ENCODE measurements at places on chromosomes 2 and 18.

GRCh38 chr2:29159125-29159524 is 43.9 kb downstream of the CLIP4 start:
- DNase-seq, result no peak

- DNase-seq, result no peak
Measured at GRCh38 chr2:119419065-119419464, 12.6 kb upstream of the TMEM37 start.

DNA sequence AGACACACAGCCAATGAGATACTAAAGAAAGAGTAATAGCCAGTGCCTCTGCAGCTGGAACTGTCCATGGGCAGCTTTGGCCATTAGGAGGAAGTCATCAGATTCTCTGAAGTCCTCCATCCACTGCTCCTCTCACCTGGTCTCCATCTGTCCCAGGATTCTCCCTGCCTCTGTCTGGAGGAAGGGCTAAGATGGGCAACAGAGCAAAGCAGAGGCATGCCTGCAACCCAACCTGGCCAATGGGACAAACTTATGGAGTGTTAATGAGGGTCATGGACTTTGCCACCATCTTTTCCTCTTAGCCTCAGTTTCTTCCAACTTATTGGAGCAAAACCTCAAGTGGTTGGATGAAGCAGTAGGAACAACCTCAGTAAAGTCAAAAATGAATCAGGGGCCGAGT is 91.5 kb upstream of the SIX3 start:
- DNase-seq, result no peak

- no peak for DNase-seq
Measured at GRCh38 chr18:58367425-58368140, 261.3 kb downstream of the ALPK2 start.

DNA sequence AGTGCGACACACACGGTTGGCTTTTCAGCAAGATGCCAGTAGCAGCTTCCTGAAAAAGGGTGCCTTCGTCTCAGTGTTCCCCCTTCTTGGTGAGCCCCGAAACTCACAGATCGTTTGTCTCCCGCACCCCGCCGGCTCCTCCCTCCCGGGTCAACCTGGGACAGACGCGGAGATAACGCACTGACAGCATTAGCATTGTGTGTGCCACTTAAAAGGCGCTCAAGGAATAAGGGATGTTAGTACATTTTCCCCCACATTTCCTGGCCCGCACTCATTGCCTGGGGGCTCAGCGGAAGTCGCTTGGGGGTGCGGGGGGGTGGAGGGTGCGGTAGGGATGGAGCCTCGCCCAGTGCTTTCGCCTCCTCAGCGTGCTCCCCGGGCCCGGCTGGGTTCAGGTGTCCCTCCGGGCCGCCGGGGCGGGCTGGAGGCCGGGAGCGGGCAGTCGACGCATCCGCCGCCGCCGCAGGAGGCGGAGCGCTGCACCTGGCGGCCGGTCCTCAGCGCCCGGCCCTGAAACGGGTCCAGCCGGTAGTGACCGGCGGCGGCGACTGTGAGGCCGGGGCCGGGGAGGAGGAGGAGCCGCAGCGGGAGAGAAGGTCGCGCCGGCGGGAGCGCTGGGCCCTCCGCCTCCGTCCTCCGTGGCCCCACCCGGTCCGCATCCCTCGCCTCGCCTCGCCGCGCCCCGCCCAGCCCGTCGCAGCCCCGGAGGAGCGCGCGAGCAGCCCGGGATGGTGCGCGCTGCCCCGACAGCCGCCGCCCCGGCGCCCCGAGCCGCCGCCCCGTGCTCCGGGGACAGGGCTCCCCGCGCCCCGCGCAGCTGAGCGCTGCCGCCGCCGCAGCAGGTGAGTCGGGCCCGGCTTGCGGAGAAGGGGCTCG is at the start of gene MFSD6:
TSS of gene MFSD6 (plus strand) at position 694 of the 876 bp plus-strand sequence. CDS start 27,675 bp downstream, outside the sequence.
- peak; percentile 39 for DNase-seq

DNA sequence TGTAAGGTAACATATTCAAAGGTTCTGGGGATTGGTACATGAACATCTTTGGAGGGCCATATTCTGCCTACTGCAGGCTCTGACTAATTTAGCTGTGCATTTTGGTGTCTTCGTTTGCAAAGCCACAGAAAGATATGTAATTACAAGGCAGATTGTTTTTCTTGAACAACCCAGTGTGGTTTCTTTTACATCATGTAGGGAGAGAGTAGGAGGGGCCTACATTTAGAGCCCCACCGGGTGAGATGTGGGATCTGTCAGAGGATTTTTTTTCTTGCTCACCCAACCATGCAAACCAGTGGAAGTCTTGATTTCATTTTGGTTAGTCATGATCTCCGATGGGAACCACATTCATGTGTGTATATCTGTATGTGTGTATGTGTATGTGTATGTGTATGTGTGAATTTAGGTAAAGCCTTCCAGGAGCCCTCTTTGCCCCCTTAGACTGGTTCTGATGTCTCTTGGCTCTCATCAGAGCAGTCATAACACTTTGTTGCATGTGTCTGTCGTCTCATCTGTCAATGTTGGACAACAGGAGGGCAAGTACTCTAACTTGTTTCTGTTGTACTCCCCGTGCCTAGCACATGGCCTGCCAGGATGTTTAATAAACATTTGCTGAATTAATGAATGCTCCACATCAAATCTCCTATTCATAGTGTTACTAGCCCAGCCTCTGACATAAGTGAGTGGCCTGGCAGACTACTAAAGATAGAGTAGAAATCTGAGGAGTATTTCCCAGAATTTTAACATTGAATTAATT is 239.9 kb downstream of the MTX2 start:
- peak; percentile 5 for DNase-seq

DNA sequence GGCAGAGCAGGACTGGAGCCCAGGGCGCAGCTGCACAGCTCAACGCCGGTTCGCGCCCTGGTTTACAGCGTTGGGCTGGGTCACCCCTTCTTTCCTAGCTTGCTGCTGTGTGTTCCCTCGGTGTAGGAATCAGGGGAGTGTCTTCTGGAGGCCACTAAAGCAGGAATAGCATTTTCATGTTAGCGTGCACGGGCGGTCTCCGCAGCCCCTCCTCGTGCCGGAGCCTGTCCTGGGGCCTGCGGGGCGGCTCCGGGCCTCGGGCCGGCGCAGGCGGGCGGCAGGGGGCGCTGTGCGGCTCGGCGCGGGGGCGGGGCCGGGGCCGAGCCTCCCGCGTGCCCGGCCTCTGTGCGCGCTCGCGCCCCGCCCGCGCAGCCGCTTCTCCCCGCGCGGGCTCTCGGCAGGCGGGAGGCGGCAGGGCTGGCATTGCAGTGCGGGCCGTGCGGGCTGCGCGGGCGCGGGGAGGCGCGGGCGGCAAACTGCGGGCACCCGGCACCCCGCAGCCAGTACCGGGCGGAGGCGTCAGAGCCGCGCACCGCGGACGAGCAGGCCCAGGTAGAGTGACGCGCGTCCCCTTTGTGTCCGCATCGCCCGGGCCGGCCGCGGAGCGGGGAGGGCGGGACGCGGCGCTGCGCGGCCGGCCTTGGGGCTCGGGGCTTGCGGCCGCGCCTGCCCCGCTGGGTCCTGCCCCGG is at the start of gene RNF144A:
TSS of gene RNF144A (plus strand) at position 342 of the 690 bp plus-strand sequence. CDS start 79,515 bp downstream, outside the sequence.
- DNase-seq, result peak; percentile 64

- no peak for DNase-seq
Measured at GRCh38 chr2:159125858-159126257, 157.4 kb downstream of the TANC1 start.

DNA sequence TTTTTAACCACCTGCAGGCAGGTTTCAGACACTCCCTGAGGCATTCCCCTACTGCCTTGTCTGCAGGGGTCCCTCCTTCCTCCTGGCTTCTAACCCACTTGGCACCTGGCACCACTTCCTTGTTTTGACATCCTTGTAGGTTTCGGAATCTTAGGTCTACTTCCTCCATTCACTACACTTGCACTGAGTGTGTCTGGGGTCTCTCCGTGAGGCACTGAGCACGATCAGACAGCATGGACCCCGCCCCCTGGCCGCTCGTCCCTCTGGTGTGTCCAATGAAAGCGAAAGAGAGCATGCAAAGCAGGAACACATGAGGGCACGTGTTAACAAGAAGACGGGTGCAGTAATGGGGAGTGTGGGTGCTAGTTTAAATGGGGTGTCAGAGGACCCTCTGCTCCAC is 63.8 kb downstream of the HAUS1 start:
- DNase-seq, result no peak

- DNase-seq, result no peak
Measured at GRCh38 chr2:43424262-43425207, 171.3 kb downstream of the THADA start.

DNA sequence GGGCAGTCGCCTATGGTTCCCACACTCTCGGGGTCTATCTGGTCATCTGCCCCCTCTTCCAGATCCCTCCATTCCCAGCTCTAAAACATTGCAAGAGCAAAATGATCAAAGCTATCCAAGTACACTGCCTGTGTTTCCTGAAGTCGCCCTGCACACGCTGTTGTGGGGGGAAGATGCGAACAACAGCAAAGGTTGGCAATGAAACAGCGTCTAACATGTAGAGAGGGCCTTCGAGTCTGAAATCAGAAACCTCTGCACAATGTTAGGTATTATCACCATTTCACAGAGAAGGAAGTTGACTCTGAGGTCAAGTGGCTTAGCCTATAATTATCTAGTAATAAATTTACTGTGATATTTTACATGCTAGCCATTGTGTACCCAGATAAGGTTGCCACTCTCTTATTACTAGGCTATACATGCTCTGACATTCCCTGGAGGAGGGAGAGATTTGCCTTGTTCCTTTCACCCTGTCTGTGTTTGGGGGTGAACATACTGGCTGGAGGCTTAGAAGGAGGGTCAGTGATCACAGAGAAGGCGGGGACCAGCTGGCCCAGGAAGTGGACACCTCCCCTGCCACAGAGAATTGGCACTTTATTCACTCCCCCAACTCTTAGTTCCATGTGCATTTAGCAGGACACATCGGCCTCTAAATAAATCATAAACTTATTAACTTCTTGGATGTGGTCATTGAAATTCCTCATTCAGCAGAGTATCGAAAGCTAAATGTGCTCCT is 36.8 kb downstream of the KCTD1 start:
- DNase-seq, result no peak

DNA sequence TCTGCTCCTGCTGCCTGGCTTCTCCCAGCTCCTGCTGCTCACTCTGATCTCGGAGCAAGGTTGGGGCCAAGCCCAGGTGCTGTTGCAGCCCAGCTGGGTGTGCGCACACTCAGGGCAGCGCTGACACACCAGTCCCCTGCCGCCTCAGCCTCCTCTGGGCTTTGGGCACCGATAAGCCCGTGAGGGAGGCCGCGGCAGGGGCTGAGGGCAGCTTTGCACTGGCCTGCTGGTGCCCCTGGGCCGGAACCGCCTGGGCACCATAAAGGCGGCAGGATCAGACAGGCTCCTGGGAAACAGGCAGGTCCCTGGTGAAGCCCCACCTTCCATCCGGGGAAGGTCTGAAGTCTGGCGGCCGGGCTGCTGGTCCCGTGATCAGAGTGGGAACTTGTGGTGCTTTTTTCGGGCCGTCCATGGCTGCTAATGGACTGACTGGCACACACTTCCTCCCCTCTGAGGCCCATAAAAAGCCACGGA is 14.1 kb upstream of the EML6 start:
- no peak for DNase-seq

- DNase-seq, result no peak
Measured at GRCh38 chr2:213187386-213187785, 36.0 kb upstream of the IKZF2 start.

DNA sequence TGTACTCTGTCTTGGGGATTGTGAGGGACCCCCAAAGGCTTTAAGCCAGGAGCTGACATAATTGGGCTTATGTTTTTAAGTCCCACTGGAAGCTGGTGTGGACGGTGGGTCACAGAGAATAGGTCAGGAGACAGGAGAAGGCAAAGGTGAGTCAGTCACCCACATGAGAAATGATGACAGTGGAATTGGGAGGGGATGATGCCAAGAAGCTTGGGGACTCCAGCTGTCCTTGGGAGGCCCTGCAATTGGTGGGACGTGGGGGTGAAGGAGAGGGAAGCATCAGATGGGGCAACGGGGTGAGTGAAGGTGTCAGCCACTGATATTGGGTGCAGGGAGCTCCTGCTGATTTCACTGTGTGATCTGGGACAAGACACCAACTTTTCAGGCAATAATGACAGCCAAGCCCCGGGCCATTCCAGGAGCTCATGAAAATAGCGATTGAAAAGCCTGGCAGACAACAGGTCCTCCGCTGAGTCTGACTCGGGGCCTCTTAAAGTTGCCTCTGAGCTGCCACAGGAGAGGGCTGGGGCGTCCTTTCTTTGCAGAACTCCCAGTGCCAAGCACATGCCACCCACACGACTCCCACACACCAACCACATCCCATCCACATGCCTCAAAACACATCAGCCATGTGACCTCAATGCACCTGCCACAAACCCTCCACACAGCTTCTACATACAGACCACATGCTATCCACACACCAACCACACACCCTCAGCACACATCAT is 13.4 kb downstream of the TNS1 start:
- DNase-seq, result no peak

DNA sequence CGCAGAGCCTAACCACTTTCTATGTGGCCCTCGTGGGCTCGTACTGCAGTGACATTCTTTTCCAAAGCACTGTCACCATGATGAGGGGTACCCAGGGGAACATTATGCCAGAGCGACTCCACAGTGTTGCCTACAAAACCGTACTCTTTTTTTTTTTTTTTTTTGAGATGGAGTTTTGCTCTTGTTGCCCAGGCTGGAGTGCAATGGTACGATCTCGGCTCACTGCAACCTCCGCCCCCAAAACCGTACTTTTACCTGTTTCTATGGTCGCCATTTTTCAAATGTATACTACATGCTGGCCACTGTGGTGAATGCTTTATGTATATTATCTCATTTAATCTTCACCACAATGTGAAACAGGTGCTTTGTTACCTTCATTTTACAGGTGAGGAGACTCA is 4.3 kb downstream of the PLEK start:
- no peak for DNase-seq

DNA sequence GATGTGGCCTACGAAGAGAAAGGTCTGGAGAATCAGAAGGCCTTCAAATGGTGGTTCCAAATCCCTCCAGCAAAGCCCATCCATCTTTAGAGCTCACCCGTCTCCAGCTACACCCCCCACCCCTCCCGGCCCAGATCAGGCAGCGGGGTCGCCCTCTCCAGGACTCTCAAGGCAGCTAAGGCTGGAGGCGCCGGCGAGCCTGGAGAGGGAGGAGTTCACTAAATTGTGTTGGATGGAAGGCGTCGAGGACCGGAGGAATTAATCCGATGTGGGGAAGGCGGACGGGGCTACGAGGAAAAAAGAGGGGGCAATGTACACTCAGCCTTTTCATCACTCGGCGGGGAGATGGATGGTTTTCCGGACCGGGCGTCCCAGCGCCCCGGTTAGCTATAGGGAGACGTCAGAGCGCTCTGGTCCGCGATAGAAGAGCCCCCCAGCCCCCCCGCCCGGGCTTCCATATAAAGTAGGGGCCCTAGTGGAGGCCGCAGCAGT is at the start of gene GRP:
TSS of gene GRP (plus strand) at position 487 of the 492 bp plus-strand sequence. CDS start 108 bp downstream, outside the sequence.
- DNase-seq, result no peak

DNA sequence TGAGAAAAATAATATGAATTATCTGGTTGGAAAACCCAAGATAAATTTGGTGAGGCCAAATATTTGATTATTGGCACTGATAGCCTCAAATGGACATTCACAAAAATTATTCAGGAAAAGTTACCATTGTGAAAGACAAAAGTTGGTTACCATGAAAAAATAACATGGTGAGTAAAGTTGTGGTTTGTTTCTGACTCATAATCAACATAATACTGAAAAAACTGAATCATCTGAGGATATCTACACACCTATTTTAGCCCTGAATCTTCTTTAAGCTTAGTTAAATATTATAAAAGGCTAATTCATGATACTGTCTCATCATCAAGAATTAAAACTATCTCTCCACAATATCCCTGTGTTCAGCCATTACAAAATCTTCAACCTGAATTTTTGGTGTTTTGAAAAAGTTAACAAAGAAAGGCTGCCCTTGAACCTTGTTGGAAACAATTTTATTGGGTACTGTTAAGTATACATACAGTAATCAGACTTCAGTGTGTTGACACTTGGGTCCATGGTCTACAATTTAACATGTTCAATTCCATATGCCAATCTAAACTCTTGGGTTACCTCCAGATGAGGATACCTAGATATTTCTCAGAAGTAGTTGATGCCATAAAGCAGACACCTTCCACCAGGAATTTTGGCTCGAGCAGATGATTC is 607.5 kb upstream of the SLC39A10 start:
- DNase-seq, result no peak
